ENCODE measurements at places on chromosomes 4 and X.

- no peak for DNase-seq
Measured at GRCh38 chrX:102115748-102116147, 9.7 kb upstream of the TCEAL2 start.

DNA sequence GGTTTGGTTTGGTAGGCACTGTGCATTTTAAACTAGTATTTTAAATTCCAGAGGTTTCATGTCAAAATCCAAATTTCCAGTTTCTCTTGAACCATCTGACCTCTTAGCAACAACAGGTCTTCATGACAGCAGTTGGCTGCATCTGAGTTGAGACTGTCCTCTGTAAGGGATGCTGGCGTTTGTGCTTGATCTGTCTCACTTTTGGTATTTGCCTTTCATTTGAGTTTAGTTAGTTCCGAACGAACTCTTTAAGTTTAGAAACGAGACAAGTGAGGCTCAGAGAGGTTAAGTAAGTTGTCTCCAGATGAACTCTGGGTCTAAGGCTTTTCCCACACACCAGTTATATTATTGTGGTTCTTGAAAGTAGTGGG, 29.1 kb downstream of the SPARCL1 start:
- no peak for DNase-seq

DNA sequence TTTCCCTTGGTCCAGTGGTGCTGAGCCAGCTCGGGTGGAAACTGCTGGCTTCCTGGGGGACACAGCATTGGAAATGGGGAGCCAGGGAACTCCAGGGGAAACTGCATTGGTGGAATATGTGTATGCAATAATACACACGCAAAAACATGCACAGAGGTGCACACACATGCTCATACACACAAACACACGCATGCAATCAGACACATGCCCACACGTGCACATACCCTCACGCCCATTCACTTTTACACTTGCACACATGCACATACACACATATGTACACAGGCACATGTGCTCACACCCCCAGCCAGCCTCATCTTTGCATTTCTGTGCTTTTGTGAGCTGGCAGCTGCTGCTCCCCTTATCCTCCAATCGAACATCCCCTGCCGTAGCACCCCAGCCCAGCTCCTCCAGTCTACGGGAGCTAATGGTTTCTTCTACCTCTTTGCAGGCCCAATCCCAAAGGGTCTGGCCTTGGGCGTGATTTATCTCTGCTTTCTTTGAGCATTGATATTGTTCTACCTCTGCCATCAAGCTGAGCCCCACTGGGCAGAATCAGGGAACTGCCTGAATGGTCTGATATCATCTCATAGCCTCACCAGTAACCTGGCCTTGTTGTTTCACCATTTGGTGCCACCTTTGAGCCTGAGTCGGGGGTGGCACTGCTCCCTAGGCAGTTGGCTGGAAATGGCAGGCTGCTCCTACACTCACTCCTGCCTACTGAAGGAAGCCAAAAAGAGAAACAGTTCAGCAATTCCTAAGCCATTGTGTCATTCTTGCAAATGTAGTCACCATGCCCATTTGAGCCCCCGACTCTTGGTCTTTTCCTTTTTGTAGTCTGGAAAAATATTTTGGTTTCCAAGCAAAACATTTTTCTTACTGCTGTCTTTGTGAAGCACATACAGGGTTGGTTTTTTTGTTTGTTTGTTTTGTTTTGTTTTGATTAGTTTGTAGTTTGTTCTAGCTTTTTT, 104.4 kb upstream of the MAMLD1 start:
- DNase-seq = no peak

DNA sequence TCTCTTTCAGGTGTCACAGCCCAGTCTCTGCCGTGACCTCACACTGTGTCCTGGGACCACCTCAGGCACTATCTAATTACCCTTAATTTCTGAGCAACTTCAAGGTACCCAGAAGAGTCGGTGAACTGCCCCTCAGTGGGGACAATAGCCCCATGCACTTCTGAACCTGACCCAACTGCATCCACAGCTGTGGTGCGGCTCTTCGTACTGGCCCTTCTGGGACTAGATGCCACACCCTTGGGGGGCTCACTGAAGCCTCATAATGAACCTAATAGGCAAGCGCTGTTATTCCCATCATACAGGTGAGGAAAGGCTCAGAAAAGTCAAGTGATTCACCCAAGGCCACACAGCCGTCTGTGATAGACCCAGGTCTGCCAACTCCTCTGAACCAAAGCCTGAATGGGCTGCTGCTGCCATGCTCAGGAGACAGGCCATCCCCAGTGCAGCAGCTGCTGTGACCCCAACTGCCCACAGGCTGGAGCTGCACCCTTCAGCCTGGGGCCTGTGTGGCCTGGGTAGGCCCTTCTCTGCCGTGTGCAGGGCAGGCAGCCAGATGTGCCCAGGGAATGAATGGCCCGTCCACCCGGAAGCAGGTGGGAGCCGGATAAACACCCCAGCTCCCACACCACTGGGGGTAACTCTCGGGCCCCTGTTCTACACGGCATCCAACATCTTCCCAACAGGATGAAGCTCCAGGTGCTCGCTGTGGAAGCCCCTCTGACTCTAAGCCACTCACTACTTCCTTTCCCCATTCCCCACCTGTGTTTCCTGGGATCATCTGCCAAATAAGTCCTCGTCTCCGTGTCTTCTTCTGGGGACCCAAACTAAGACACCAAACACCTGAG, 35.9 kb downstream of the HMX1 start:
- no peak for DNase-seq

DNA sequence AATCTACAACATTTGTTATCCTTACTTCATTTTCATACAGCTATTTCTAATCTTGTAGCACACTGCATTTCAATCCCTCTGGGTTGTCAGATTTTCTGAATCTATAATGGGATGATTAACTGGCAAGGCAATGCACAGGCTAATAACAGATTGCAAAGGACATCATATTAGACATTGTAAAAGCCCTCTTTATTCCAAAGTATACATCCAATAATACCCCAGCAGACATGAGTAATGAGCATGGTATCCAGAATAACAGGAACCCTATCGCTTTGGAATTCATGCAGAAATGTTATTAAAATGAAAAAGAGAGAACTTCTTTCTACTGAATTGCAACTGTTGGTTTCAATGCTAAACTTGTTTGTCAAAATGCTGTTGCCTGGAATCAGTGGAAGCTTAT, 122.9 kb downstream of the C4orf33 start:
- no peak for DNase-seq

GRCh38 chr4:154569028-154569427, 6.2 kb downstream of the FGB start:
- DNase-seq = no peak

- no peak for DNase-seq
Measured at GRCh38 chr4:106036334-106036733, 141.1 kb downstream of the NPNT start.

DNA sequence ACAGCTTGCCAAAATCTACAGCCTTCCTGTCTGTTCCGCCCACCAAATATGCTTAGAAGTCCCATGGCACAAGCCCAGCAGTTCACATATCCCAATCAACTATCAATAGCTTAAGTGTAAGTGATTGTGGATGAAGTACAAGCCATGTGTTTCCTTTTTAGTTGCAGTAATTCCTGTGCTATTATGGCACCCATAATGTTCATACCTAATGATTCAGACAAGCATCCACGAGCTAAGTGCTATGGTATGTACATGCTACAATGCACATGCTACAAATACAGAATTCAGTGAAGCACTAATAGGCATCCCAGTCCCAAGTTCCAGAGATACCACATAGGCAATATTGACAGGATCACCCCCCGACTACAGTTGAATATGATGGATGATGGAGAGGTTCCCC, 94.5 kb downstream of the PCDH19 start:
- no peak for DNase-seq

GRCh38 chrX:24902806-24903205, 113.0 kb downstream of the ARX start:
- DNase-seq = no peak

DNA sequence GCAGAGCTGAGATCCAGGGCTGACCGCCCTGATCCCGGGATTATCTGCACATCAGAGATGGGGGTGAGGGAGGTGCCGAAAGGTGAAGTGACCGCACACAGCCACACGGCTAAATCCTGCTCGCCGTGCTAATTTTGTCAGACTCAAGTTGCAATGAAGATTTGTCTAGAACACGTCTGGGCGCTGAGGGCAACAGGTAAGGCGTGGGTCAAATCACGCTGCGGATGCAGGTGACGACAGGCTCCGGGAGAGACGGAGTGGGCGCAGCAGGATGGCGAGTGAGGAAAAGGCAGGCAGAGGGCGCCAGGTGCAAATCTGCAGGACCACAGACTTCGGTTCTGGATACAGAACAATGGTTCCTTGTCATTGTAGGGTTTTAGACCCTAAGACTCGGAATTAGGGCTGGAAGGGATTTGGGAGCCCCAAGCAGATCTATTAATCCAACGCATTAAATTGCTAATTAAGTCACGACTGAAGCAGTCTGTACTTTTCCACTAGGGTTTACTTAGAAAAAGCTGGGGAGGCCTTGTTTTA, 1.9 kb upstream of the TBC1D14 start:
- DNase-seq = no peak

DNA sequence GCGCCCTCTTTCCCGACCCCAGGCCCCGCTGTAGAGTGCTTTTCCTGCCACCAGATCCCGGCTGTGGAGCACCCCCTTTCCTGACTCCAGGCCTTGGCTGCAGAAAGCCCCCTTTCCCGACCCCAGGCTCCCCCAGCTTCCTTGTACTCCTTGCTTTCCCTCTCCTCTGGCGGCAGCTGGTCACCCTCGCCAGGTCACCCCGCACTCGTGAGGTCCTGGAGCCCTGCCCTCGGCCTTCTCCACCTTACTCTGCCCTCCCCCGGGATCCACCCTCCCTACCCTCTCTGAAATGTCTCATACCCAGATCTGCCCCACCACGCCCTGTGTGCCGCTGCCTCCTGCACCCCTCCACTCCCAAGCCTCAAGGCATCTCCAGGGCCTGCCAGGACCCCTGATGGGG, 25.0 kb upstream of the C4orf50 start:
- DNase-seq = no peak

DNA sequence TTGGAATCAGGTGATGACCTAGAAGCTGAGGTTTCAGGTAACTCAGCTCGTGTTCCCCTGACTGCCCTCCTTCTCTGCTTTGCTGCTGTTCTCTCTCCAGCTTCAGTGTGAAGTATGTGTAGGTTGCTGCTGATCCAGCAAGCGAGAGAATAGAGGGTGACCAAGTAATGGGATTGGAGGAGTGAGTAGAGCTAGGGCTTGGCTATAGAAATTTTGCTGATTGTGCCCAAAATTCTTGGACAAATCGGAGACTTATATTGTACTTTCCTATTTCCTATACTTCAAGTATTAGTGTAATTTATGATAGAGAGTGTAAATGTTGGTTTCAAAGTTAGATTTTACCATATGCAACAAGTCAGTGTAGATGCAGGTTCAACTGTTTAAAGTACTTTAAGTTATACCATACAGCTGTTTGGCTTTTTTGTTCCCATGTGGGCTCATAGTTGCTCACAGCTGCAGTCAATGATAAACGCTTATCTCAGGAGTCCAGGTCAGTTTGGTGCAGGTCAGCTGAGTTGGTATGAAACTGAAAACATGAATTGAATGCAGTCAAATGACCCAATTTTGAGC, 48.0 kb downstream of the RAPGEF2 start:
- no peak for DNase-seq

DNA sequence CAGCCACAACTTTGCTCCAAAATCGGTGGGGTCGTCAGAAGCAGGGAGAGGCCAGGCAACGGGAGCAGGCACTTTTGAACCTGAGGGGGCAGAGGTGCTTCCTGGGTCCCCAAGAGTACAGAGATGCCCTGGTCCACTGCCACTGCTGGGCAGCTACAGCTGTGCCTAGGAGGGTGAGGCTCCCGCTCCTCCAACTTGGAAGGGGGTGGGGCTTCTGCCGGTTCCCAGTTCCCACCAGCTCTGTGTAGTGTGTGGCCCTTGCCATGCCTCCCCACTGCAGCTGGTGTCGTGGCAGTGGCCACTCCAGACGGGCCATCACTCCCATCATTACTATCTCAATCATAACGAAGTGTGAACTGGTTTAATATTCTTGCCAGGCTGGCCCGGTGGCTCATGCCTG, 1496.3 kb downstream of the PCDH7 start:
- DNase-seq = no peak

- DNase-seq = no peak
Measured at GRCh38 chr4:55069248-55069647, 56.1 kb downstream of the KDR start.

DNA sequence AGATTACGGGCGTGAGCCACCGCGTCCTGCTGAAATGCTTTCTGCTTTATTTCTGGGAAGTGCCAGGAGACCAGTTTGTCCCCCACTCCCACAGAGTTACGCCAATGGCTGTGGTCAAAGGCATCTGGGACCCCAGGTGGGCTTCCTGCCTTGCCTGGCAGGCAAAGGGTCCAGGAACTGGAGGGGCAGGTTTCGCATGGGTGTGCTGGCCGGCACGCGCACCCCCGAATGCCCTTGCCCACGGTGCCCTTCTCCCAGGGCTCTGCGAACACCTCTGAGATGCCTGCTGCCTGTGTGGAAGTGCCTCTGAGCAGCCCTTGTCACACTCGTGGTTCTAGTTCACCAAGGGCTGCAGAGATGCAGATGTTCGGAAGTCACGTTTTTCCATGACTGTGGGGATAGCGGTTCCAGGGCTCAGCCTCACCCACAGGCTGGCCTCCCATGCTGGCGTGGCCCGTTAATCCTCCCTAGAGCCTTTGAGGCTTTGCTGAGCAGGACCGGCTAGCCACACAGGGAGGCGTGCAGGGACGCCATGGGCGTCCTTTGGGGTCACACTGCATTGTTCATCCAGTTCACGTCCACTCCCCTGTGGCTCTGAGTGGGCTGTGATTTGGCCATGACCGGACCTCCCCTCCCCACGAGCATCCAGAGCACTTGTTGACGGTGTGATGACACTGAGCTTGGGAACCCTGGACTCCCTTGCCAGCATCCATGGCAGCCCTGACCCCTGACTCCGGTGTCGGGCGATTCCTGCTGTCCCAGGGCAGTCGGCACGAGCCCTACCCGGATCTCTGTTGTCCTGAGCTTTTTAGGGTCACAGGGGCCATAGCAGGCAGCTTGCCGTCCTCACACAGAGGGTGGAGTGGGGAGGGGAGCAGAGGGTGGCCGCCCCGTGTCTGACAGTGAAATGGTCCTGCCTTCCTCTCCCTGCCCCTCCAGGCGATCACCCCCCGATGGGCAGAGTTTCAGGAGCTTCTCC, 12.7 kb upstream of the ADD1 start:
- no peak for DNase-seq

DNA sequence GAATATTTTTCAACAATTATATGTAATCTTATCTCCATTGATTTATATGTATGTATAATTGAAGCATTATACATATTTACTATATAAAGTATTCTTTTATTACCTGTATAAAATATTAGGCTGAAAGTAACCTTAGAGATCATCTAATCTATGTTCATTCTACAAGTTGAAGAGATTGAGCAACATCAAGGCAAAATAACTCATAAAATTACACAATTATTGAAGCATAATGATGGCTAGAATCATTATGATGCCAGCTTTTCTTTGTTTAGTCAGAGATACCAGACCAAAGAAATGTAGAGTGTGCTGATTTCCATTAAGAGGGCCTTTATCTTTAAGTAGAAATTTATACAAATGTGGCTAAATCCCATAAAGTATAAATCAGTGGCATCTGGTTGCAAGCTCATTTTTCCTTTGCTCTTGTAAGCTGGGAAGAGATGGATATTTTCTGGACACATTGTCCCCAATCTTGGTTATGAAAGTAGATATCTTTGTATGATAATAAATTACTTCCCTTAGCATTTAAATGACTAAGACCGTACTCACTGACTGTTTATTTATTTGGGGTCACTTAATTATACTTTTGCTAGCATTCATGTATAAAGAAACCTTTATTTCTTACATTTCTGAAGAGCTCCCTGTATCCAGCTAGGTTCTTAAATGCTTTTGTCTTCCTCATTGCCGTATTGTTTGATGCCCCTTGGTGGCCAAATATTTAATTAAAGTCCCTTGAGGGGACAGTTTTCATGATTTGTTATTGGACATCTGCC, 339.8 kb downstream of the PCDH7 start:
- no peak for DNase-seq
